ENCODE measurements at places on chromosomes 2 and 18. TPM values are rescaled to one million over a fixed set of nuclear protein-coding genes. Genes with fewer than 3 reads are reported as not detected.

Gene IL1RL1
- total RNA-seq: 25.6 TPM

Gene FABP1
- total RNA-seq: not detected

GRCh38 chr2:28359222-28360057 is 33.2 kb upstream of the FOSL2 start:
- peak; percentile 40 for DNase-seq
- H3K27ac ChIP-seq: peak overlapping the region; percentile 47
- peaks cover 6% of the 10 kb centered on the region for H3K36me3 ChIP-seq
- H3K27me3 ChIP-seq: no peaks in the 10 kb centered on the region
- H3K4me3 ChIP-seq: no peak overlapping the region
- H3K4me1 ChIP-seq: peaks cover 22% of the 10 kb centered on the region

- H3K27ac ChIP-seq: no peak overlapping the region
- H3K27me3 ChIP-seq: no peaks in the 10 kb centered on the region
- DNase-seq: no peak
- no peaks in the 10 kb centered on the region for H3K36me3 ChIP-seq
- no peak overlapping the region for H3K4me3 ChIP-seq
Observed at GRCh38 chr2:177689623-177690022, 297.1 kb downstream of the AGPS start.

DNA sequence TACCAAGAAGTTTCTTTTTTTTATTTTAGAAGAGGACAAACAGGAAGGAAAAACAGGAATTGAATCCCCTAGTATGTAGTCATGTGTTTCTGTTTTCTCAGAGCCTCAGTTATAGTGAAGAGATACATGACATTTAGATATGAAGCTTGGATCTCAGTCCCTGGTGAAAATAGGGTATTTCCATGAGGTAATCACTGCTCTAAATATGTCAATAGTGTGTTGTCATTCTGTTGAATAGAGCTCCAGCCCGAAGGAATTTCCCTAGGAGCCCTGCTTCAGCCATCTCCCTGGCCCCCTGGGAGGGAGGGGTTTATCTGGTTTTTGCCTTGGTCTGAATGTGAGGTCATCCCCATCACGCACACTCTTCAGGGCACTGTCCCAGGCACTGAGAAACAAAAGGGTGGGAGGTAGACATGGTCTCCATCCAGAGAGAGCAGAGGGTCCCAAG is 47.1 kb upstream of the REL start:
- DNase-seq: no peak
- peaks cover 23% of the 10 kb centered on the region for H3K27me3 ChIP-seq
- no peaks in the 10 kb centered on the region for H3K36me3 ChIP-seq
- H3K27ac ChIP-seq: no peak overlapping the region
- H3K4me1 ChIP-seq: peaks cover 5% of the 10 kb centered on the region

GRCh38 chr2:201436141-201436540 is 15.1 kb downstream of the TRAK2 start:
- no peaks in the 10 kb centered on the region for H3K27me3 ChIP-seq
- peaks cover 18% of the 10 kb centered on the region for H3K4me1 ChIP-seq
- no peak overlapping the region for H3K4me3 ChIP-seq
- DNase-seq: no peak

GRCh38 chr2:187916799-187917198 is 362.6 kb upstream of the TFPI start:
- H3K36me3 ChIP-seq: no peaks in the 10 kb centered on the region
- H3K27ac ChIP-seq: no peak overlapping the region
- no peak for DNase-seq
- H3K4me1 ChIP-seq: no peaks in the 10 kb centered on the region
- no peak overlapping the region for H3K4me3 ChIP-seq

Gene RGPD3
- total RNA-seq: 0.20 TPM

DNA sequence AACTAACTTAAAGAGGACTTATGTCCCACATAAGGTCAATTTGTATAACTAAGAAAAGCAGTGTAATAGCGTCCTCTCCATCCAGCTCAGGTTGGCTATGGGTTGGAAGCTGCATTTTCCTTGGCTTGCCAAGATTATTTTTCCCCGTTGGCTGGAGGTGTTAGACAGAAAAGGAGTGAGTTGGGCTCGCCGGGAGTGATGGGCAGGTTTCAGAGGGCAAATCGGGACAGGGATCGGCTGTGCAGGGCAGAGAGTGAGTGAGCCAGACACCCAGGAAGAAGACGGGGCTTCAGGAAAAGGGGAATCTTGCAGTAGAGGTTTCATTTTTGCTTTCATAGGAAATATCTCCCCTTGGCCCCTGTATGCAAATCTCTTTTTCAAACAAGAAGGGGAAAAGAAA is 41.5 kb upstream of the MAP3K20 start:
- DNase-seq: no peak
- no peaks in the 10 kb centered on the region for H3K36me3 ChIP-seq
- H3K4me1 ChIP-seq: peaks cover 10% of the 10 kb centered on the region
- H3K27me3 ChIP-seq: no peaks in the 10 kb centered on the region

DNA sequence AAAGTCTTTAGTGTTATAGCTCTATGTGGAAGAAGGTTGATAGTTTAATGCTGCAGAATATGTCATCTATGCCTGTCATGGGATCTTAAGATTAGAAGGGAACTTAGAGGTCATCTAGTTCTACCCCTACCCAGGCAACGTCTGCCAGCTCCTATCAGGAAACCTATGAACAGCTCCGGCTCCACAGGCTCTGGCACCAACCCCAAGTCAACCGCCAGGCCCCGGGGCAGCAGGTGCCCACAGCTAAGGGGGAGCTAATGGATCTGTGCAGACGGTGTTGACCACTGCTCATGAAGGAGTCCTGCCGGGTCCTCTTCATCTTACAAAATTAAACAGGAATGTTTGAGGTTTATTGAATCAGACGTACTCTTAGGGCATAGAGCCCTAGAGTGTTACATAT is 440.8 kb upstream of the KLHL29 start:
- no peak overlapping the region for H3K4me3 ChIP-seq
- DNase-seq: no peak
- H3K27ac ChIP-seq: no peak overlapping the region
- no peaks in the 10 kb centered on the region for H3K27me3 ChIP-seq
- H3K36me3 ChIP-seq: no peaks in the 10 kb centered on the region

Gene AQP12A
- not detected for total RNA-seq

DNA sequence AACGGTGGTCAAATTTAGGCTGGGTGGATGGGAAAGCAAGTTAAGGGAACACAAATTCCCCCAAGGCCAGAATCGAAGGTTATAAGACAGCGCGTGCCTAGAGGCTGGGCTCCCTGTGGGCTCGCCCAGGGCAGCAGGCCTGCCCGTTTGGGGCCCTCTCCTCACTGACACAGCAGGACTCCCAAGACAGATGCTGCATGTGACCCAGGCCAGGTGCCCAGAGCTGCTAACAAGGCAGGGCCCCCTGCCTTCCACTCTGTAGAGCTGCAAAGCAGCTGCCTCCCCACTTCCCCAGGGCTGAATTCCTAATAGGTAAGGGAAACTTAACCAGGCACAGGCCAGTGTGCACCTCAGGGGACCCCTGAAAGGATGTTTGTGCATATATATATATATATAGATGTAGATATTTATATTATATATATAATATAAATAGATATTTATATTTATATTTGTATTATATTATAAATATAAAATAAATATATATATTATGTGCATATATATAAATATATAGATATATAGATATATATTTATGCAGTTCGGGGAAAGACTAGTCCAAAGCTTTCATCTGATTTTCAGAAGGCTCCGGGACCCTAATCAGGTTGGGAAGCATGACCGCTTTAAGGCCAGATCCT is 43.7 kb downstream of the TMEM37 start:
- H3K27me3 ChIP-seq: no peaks in the 10 kb centered on the region
- H3K4me3 ChIP-seq: no peak overlapping the region
- no peaks in the 10 kb centered on the region for H3K36me3 ChIP-seq
- H3K4me1 ChIP-seq: peaks cover 5% of the 10 kb centered on the region

Gene CPO
- not detected for total RNA-seq

- H3K27me3 ChIP-seq: no peaks in the 10 kb centered on the region
- H3K4me1 ChIP-seq: peaks cover 33% of the 10 kb centered on the region
- DNase-seq: no peak
- no peaks in the 10 kb centered on the region for H3K36me3 ChIP-seq
Observed at GRCh38 chr2:235497096-235497495, 3.3 kb downstream of the AGAP1 start.

Gene FOXD4L1
- total RNA-seq: 0.63 TPM

Gene GALNT5
- total RNA-seq: not detected

- peak overlapping the region; percentile 40 for H3K27ac ChIP-seq
- H3K4me1 ChIP-seq: peaks cover 18% of the 10 kb centered on the region
- peaks cover 5% of the 10 kb centered on the region for H3K36me3 ChIP-seq
- no peak overlapping the region for H3K4me3 ChIP-seq
Observed at GRCh38 chr18:23115683-23116096, 19.6 kb upstream of the CABLES1 start.

Gene ANO7
- 0.14 TPM for total RNA-seq

DNA sequence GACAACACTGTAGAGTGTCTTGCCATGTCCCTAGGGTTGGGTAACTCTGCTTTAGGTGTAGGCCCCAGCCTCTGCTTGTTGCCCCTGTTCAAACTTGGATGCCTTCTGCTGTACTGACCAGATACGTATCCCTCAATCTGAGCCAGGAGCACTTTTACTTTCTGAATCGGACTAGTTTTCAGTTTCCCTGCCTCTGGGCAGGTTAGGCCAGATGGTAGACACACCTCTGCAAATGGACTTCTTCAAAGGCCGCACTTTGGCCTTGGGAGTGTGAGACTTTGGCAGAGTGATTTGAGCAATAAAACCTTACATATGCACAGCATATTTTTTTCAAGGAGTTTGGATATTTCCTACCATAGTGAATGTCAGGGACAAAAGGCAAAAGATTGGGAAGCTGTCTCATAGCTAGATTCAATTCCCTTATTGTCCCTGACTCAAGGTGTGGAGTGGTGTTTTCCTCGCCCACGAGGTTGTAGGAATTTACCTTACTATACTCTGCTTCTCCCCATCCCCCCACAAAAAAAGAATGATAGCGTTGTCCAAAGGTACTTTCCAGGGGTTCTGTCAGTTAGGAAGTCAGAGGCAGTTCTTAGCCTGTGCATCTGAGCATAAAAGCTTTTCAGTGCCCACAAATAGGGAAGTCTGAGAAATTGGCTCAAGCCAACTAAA is 15.3 kb upstream of the PARD3B start:
- no peak overlapping the region for H3K4me3 ChIP-seq
- no peaks in the 10 kb centered on the region for H3K27me3 ChIP-seq
- no peak overlapping the region for H3K27ac ChIP-seq
- DNase-seq: no peak
- H3K4me1 ChIP-seq: peaks cover 5% of the 10 kb centered on the region

DNA sequence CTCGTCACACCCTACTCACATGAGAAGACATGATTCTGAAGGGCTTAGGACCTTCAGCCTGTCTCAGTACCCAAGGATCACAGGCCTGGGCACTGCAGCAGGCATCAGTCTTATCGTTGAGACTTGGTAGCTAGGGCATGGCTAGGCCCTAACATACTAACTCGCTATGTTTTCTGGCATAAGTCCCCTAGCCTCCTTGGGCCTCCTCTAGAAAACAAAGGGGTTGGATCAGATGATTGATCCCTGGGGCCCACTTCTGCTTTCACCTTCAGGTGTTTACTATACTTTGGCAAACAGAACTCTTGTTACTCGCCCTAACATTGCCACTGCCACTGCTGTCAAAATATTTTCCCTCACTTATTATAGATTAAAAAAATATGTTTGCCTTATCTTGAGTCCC is 44.2 kb downstream of the VSNL1 start:
- peaks cover 30% of the 10 kb centered on the region for H3K4me1 ChIP-seq
- no peaks in the 10 kb centered on the region for H3K36me3 ChIP-seq
- DNase-seq: no peak
- H3K4me3 ChIP-seq: no peak overlapping the region

Gene ATOH8
- 1.2 TPM for total RNA-seq

DNA sequence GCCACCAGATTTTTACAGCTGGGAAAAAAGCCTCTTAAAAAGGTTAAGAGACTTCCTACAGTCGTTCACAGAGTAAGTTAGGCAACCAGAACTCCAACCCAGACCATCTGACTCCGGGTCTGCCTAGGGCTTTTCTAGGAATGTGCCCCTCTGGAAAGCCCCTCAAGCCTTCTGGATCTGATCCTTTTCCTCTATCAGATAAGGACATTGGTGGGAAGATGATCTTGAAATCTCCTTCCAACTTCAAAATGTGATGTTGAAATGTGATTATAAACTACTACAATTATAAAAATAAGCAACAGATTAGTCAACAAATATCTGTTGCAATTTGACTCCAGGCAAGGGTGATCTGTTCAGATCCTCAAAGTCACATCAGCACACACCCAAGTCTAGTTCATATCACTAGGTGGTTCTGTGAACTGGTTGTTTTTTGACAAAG is 270.4 kb downstream of the ARHGAP15 start:
- H3K4me1 ChIP-seq: peaks cover 36% of the 10 kb centered on the region
- H3K36me3 ChIP-seq: no peaks in the 10 kb centered on the region
- peak; percentile 56 for DNase-seq

GRCh38 chr18:48605408-48605845 is 66.6 kb downstream of the CTIF start:
- H3K36me3 ChIP-seq: no peaks in the 10 kb centered on the region
- H3K4me1 ChIP-seq: peaks cover 5% of the 10 kb centered on the region

Gene FIGN
- 9.0 TPM for total RNA-seq

DNA sequence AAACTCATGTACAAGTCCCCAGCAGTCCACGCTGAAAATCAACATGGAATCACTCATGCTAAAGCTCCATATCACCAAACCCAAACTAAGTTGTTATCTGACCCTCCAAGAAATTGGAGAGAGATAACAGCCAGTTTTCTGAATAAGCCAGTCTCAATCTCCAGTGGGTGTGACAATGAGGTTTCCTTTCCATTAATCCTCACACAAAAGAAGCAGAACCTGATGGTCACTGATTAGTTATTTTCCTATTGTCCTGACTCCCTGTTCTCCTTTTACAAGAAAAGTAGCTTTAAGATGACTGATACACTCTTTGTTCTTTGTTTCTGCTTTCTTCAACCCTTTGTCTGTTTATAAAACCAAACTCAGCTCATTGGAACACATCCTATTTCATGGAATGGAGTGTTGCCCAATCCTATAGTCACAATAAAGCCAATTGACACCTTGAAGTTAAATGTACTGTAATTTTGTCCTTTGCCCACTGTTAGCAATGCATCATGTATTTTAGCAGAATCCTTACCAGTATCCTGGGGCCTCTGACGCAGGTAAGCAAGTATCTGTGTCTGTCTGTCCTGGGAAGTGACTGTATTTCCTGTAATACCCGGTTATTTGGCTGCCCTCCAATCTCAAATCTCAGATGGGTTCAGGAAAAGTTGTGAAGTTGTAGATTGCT is 30.6 kb upstream of the SH3RF3 start:
- peaks cover 18% of the 10 kb centered on the region for H3K4me1 ChIP-seq
- peak; percentile 86 for DNase-seq
- H3K27me3 ChIP-seq: peaks cover 12% of the 10 kb centered on the region
- H3K27ac ChIP-seq: no peak overlapping the region

GRCh38 chr2:48817355-48817754 is 61.8 kb upstream of the LHCGR start:
- H3K4me3 ChIP-seq: no peak overlapping the region
- H3K36me3 ChIP-seq: no peaks in the 10 kb centered on the region
- DNase-seq: no peak
- H3K4me1 ChIP-seq: no peaks in the 10 kb centered on the region
- H3K27ac ChIP-seq: no peak overlapping the region

Gene PROKR1
- total RNA-seq: not detected
